ENCODE measurements at places on chromosomes 16 and 17.
A peak's percentile ranks its signal among the peaks of the same experiment; 100 is the strongest.

GRCh38 chr17:17151541-17151940, 54.6 kb downstream of the PLD6 start:
- DNase-seq: no peak

GRCh38 chr17:66643815-66644710, 190.9 kb upstream of the CACNG5 start:
- DNase-seq: no peak

DNA sequence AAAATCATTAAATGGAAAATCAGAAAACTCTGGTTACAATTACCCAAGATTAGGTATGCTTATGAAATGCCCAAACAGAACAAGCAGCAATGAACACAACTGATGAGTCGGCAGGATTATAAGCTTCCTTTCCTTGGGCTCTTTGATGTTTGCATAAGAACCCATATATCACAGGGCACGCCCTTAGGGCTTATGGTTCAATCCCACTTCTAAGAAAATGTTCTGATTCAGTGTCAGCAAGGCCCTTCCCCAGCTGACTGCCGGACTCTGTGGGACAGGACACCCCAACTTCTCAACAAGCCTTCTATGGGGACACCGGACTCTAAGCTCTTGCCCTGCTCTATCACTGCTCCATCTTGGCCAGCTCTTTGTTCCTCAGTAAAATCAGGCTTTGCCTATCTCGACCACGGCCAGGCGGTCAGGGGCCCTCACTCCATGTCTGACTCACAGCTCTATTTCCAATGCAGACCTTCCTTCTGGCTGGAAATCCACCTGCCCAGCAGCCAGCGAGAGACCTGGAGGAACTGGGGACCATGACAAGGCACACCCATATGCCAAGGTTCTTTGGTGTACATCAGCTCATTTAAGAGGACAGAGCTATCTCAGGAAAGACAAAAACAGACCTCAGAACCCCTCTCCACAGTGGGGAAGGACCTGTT, 26.8 kb downstream of the LITAFD start:
- DNase-seq: no peak

GRCh38 chr16:10932959-10933710, 9.1 kb downstream of the DEXI start:
- no peak for DNase-seq

- DNase-seq: no peak
Measured at GRCh38 chr16:80997139-80997798, 9.4 kb downstream of the CMC2 start.

- no peak for DNase-seq
Measured at GRCh38 chr16:56614549-56614991, 6.2 kb downstream of the MT2A start.

DNA sequence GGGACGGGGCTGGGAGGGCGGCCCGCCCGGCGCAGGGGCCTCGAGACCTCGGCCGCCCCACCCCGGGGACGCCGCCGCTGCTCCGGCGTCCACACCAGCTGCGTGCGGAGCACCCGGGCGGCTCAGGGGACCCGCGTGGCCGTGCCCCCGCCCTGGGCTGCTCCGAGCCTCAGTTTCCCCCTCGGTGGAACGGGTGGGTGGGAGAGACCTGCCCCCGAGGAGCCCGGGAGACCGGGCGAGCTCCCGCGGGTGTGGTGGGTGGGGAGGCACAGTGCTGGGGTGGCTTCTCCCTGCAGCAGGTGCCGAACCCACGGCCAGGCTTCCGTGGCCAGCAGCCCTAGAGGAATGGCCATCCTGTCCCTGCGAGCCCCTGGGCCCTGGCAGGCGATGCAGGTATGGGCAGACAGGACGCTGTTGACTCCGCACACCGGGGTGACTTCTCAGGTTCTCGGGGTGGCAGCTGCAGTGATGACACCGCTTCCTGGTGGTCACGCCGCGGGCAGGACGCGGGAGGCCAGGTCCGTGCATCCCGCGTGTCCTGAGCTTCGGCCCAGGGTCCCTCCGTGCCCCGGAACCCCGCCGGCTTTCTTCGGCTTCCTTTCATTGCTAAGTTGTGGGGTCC, 677 bp downstream of the DEF8 start:
- DNase-seq: no peak

GRCh38 chr17:75589919-75590303, 2.3 kb downstream of the MYO15B start:
- DNase-seq: no peak

GRCh38 chr16:68356249-68356918, 45.6 kb downstream of the PRMT7 start:
- no peak for DNase-seq

DNA sequence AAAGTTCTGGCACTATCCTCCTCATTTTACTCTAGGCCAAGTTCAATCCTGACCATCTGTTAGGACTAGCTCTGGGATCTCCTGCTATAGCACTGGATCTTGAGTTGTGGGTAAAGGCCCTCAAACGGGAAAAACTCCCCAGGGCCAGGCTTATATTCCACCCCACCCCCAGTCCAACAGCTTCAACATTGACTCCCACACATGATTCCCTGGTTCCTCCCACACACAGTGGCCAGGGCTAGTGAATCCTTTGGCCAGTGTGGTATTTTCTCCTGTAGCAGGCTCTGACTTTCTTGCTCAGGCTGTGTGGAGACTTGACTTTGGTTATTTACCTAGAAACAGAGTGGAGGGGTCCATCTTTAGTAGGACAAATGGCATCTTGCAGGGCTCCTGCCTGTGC, 10.3 kb upstream of the AKAP10 start:
- no peak for DNase-seq

DNA sequence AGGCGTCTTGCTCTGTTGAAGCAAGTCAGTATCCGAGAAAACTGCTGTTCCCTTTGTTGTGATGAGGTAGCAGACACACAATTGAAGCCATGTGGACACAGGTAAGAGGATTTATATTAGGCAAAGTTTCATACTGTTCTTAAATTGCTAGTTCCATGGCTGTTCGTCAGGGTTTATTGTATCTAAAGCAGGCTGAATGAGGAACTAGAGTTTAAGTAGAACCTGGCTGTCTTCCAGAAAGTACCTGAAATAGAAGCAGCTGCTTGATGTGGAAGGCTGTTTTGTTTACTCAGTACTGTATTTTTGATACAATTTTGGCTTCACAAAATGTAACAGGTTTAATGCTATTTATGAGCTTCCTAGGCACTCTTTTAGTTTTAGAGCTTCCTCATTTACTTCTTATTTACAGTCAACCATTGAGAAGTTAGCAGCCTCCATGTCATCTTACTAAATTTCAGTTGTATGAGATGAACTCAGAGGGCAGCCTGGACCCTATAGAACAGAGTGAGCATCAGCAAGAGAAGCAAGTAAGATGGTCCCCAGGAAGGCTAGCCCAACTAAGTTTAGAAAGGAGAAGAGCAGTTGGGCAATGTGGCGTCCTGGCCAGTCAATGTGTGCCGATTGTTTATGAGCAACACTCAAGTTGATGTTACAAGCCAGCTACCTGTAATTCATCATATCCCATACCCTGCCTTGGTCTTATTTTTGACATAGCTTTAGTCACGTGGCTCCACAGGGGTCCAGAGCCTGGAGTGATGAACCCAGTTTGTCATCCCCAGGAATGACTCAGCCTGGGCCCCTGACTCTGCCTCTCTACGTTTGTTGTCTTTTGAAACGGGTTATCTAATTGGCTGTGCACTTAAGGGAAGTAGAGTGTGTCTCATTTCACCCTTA, 9.7 kb upstream of the ARL2BP start:
- DNase-seq: no peak

DNA sequence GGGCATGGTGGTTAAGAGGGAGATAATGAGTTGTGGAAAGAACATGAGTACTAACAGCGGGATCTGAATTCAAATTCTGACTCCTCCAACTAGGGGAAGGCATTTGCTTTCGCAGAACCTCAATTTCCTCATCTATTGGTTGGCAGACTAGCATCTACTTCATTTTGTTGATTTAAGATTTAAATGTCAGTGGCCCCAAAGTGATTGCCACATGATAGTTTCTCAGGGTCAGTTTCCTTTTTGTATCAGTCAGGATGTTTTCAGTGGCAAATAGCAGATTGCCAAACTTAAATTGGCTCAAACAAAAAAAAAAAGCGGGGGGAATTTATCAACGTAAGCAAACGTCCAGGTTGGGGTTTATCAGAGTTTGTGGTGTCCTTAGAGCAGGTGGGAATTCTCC, 25.1 kb upstream of the NOS2 start:
- no peak for DNase-seq

DNA sequence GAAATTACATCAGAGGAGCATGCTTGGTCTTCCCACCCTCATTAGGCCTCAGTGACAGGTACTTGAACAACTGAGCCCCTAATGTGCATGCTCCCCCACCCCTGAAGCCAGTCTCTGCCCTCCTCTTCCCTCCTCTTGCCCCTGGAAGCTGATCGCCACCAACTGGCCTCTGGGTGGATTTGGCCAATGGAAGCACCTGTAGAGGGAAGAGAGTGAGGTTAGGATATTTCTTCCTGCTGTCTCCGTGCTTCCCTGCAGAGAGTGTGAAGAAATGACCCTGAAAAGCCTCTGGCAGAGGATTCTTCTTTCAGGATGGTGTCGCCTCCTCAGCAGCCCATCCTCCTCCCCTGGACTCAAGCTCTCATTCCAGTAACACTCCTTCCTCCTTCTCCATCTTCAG, 5.9 kb upstream of the CBLN1 start:
- no peak for DNase-seq

DNA sequence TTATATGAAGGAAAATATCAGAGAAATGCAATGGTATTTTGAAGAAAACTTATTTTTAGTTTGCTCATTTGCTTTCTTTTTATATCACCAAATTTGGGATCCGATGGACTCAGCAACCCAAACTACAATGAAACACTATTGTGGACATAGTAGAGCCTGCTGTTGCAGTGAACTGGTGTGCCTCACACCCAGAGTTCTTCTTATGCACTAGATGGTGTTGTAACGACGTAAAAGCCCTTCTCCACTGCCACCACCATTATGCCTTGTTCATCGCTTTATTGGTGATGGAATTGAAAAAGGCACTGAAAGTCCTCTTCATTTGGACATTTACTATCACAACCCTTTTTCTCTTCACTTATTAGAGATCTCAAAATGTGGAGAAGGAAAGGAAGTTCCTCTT, 381.3 kb downstream of the CDH8 start:
- no peak for DNase-seq

GRCh38 chr17:42249681-42250446, 26.3 kb downstream of the STAT5B start:
- DNase-seq: no peak

DNA sequence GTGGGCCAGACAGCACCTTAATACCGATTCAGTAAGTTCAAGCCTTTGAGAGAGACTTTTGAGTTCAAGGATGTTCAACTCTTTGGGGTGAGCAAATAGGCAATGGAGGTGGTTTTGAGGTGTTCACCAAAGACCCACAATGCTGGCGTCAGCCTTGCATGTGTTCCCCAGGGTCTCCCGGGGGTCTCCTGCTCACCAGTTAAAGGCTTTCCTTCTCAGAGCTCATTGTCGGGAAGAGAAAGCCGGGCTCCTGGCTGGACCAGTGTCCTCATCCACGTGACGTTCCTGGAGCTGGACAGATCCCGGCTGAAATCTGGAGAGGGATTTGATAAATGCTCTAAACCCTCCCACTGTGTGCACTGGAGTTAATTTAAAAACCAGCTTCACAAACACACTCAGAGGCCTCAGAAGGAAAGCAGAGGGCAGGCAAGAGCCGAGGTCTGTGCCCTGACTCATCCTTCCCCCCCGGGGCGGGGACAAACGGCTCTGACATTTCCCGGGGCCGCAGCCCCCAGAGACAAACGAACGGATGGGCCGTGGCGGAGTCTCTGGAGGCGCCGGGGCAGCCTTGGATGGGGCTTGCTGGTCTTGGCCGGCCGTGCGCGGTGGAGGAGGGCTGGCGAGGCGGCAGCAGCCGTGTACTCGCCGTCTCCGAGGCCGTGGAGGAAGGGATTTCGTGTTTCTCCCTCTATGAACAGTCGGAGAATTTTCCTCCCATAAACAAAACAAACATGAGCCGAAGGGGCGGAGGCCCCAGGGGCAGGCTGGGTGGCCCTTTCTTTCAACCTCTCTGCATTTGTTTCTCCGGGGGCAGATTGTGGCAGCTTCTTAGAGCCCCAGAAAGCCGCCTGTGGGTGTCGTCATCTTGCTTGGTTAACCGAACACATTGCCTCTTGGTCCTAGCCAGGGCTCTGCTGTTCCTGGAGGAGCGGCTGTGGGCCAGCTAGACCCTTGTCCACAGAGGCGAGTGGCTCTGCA, 94.2 kb downstream of the NTN1 start:
- no peak for DNase-seq

- no peak for DNase-seq
Measured at GRCh38 chr17:72749119-72749572, 343.3 kb downstream of the SLC39A11 start.

DNA sequence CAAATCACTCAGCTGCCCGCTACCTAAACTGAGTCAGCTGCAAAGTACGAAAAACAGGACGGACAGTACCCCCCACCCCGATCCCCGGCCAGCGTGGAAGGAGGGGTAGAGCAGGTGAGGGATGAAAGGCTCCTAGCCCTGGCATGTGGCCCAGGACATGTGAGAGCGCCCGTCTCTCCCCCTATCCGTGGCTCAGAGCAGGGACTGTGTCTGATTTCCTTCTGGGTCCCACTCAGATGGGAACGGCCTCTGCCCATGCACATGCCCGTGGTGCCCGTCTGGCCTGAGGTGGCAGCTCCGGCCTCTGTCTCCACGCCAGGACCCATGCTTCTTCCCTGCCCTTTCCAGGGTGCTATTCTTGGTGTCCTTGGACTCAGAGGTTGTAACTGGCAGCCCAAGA, 30.2 kb upstream of the RASD1 start:
- no peak for DNase-seq

- no peak for DNase-seq
Measured at GRCh38 chr16:19882186-19882585, 2.5 kb downstream of the GPRC5B start.

DNA sequence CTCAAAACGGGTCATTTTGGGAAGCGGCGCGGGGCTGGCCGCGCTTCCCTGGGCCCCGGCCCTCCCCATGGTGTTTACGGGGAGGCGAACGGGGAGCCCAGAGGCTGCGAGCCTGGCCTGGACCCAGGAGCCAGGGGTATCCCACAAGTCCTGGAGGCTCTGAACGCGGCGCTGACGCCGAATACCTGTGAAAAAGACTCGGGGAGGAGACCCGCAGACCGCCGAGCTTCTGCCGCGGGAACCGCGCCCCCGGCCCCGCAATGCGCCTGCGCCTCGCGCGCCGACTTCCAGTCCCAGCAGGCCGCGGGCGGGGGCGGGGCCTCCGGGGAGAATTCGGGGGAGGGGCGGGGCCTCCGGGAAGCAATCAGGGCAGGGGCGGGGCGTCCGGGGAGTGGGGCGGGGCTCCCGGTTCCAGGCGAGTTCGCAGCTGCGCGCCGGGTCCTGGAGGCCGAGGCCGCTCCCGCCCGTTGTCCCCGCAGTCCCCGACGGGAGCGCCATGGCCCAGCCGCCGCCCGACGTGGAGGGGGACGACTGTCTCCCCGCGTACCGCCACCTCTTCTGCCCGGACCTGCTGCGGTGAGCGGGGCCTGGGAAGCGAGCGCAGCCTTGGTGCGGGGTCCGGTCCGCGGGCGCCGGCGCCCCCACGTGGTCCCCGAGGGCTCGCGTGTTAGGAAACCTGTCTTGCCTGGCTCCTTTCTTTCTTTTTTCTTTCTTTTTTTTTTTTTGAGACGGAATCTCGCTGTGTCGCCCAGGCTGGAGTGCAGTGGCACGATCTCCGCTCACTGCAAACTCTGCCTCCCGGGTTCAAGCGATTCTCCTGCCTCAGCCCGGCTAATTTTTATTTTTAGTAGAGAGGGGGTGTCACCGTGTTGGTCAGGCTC, at the start of gene DECR2:
Gene DECR2, plus strand, starts transcription at position 418 of the 881 bp plus-strand sequence. Its CDS starts 79 bp downstream, at position 497.
- peak; percentile 97 for DNase-seq

- DNase-seq: no peak
Measured at GRCh38 chr17:74442670-74443515, 11.0 kb downstream of the GPRC5C start.
